ENCODE measurements at places on chromosomes 1 and 21. TPM values are rescaled to one million over a fixed set of nuclear protein-coding genes. Genes with fewer than 3 reads are reported as not detected.

- DNase-seq, result no peak
These were observed 206.5 kb upstream of the AJAP1 start for GRCh38 chr1:4447778-4448420.

DNA sequence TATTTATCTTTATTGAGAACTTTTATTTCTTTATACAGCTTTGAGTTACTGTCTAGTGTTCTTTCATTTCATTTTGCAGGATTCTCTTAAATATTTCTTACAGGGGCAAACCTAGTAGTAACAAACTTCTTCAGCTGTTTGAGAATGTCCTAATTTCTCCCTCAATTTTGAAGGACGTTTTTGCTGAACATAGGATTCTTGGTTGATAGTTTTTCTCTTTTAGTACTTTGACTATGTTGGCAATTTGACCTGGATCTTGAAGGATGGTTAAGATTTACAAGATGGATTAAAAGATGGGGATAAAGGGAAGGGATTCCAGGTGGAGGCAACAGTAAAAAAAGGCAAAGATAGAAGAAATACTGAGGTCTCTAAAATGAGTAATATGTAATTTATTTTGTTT lies 38.9 kb downstream of the XPR1 start:
- DNase-seq, result no peak

- no peak for DNase-seq
These were observed 95.3 kb downstream of the ADSS2 start for GRCh38 chr1:244356376-244356775.

- DNase-seq, result no peak
These were observed 21.6 kb downstream of the METTL13 start for GRCh38 chr1:171803045-171803444.

- DNase-seq, result no peak
These were observed 73.5 kb downstream of the PUM1 start for GRCh38 chr1:30991862-30992606.

- DNase-seq, result no peak
These were observed 4.5 kb upstream of the LCE2D start for GRCh38 chr1:152658649-152659048.

DNA sequence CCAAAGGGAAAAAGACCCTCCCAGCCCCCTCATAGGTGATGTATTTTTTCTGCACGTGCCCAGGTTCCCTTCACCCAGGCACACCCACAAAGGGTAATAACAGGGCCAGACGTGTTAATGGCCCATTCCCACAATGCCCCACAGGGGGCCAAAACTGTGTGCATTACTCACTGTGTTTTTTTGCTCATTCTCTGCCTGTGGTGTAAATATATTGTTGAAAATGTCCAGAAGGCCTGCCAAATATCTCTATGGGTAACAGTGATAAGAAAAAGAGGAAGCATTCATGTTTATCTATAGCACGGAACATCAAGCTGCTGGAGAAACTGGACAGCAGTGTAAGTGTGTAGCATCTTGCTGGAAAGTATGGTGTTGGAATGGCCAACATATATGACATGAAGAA lies 21.9 kb downstream of the RHEX start:
- DNase-seq, result no peak

DNA sequence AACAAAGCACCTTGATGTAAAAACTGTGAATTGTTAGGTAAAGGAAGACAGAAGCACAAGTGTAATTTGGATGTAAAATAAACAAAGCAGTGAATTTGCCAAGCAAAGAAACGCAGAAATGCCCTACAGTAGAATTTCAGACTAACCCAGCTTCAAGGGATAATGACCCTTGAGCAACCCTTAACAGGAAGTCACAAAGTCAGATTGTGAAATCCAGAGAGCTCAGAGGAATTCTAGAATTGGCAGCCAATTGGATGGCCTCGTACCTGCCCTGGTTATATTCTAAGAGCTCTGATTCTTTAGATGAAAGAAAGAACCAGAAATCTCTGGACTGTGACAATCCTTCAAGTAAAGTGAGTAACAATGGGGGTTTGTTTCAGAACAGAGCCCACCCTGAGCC lies 152.7 kb upstream of the CHRM3 start:
- DNase-seq, result no peak

GJA8 gene
- not detected for total RNA-seq

HSD11B1 gene
- 1.5 TPM for total RNA-seq

- DNase-seq, result no peak
These were observed 168.8 kb upstream of the PLXNA2 start for GRCh38 chr1:208413006-208413405.

FGR gene
- total RNA-seq, result 1.4 TPM

- DNase-seq, result no peak
These were observed 89.7 kb upstream of the SLC45A1 start for GRCh38 chr1:8228253-8228652.

FCRL6 gene
- not detected for total RNA-seq

CD164L2 gene
- total RNA-seq, result not detected

IQCC gene
- total RNA-seq, result 1.2 TPM

AZIN2 gene
- 6.2 TPM for total RNA-seq

DNA sequence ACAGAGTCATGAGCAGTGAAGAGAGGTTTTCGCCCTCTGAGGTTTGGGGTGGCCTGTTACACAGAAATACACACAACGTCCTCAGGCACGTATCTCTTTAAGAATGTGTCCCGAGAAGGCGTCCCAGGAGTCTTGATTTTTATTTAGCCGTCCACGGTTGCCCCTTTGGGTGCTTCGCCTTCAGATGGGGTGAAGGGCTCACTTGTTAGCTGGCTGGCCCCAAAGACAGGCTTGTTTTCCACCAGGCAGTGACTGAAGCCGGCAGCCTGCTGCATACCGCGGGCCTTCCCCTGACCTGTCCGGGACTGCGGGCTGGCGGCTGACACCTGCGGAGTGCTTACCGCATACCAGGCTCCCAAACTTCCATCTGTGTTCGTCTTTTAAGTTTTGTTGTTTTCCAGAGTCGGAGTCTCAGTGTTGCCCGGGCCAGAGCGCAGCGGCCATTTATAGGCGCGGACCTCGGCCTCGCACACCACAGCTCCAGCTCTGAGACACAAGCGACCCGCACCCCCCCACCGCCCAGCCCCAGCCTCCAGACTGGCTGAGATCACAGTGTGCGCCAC lies 1.6 kb upstream of the ADARB1 start:
- DNase-seq, result no peak

SLC25A44 gene
- total RNA-seq, result 16.8 TPM

DNA sequence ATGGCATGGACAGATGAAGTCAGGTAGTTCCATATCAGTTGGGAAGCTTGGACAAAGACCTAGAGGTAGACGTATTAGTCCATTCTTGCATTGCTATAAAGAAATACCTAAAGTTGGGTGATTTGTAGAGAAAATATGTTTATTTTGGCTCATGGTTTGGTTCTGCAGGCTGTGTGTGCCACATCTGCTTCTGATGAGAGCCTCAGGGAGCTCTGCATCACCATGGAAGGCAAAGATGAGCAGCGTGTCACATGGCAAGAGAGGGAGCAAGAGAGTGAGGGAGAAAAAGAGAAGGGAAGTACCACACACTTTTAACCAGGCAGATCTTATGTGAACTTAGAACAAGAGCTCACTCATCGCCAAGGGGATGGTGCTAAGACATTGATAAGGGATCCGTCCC lies 9.0 kb downstream of the TSACC start:
- DNase-seq, result no peak

All from heart right ventricle (tissue), 16 donors.